ENCODE measurements at places on chromosomes 6 and 20. TPM values are rescaled to one million over a fixed set of nuclear protein-coding genes. Genes with fewer than 3 reads are reported as not detected.

DNA sequence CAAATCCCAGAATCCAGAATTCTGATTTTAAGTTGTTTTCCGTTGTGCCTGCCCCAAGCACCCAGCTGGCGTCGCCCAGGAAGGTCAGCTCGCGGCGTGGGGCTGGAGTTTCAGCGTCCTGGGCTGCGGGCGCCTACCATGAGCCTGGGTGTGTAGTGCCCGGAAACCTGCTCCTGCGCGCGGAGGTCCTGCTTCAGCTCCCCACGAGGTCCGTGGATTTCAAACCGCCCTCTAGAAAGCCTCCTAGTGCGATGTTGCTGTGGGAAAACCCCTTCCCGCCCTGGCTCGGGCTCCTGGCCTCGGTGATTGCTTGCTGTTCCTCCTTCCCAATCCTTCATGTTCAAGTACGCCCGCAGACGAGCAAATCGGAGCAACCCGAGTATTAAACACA lies 51.3 kb upstream of the NRN1 start:
- DNase-seq: no peak
- no peaks in the 10 kb centered on the region for H3K4me1 ChIP-seq
- no peak overlapping the region for H3K4me3 ChIP-seq
- H3K27ac ChIP-seq: no peak overlapping the region
- no peaks in the 10 kb centered on the region for H3K36me3 ChIP-seq

DNA sequence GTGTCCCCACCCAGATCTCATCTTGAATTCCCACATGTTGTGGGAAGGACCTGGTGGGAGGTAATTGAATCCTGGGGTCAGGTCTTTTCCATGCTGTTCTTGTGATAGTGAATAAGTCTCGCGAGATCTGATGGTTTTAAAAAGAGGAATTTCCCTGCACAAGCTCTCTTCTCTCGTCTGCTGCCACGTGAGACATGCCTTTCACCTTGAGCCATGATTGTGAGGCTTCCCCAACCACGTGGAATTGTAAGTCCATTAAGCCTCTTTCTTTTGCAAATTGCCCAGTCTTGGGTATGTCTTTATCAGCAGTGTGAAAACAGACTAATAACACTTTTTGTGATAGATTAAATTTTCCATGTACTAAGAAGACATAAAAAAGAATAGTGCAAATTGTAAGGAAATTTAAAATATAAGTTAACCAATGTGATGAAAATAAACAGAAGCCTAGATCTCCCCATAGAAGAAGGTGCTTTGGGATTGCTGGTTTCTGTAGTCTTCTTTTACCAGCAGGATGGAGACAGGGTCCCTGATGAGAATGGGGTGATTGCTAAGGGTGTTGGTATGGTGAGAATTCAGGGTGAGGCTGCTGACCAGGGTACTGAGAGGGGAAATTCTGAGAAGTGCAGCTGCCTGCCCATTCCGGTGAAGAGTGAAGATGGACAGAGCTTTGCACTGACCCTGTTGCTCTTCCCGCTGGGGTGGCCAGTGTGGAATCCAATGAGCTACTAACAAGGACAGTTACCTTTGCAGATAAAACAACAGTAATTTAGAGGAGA lies 50.7 kb downstream of the BMP2 start:
- no peaks in the 10 kb centered on the region for H3K4me1 ChIP-seq
- H3K27ac ChIP-seq: no peak overlapping the region
- no peak for DNase-seq
- H3K4me3 ChIP-seq: no peak overlapping the region
- no peaks in the 10 kb centered on the region for H3K36me3 ChIP-seq

GRCh38 chr20:54914995-54915394 lies 439.6 kb downstream of the DOK5 start:
- no peaks in the 10 kb centered on the region for H3K27me3 ChIP-seq
- H3K4me3 ChIP-seq: no peak overlapping the region
- H3K4me1 ChIP-seq: no peaks in the 10 kb centered on the region
- no peaks in the 10 kb centered on the region for H3K36me3 ChIP-seq

- H3K4me1 ChIP-seq: no peaks in the 10 kb centered on the region
- H3K27ac ChIP-seq: no peak overlapping the region
- no peaks in the 10 kb centered on the region for H3K36me3 ChIP-seq
- no peak overlapping the region for H3K4me3 ChIP-seq
- no peaks in the 10 kb centered on the region for H3K27me3 ChIP-seq
Observed at GRCh38 chr6:113017353-113017752, 670.2 kb downstream of the RFPL4B start.

ADGRG6 gene
- total RNA-seq: 1.6 TPM

TLDC2 gene
- not detected for total RNA-seq
